ENCODE measurements at places on chromosomes 16 and 17. TPM values are rescaled to one million over a fixed set of nuclear protein-coding genes. Genes with fewer than 3 reads are reported as not detected.
A peak's percentile ranks its signal among the peaks of the same experiment; 100 is the strongest.

- peak overlapping the region; percentile 82 for H3K4me3 ChIP-seq
- H3K27me3 ChIP-seq, result peaks cover 13% of the 10 kb centered on the region
- peak; percentile 51 for DNase-seq
- H3K27ac ChIP-seq, result peak overlapping the region; percentile 53
- peaks cover 20% of the 10 kb centered on the region for H3K4me1 ChIP-seq
- H3K36me3 ChIP-seq, result peaks cover 2% of the 10 kb centered on the region
These were observed 77.0 kb downstream of the MRC2 start for GRCh38 chr17:62704381-62704971.

DNA sequence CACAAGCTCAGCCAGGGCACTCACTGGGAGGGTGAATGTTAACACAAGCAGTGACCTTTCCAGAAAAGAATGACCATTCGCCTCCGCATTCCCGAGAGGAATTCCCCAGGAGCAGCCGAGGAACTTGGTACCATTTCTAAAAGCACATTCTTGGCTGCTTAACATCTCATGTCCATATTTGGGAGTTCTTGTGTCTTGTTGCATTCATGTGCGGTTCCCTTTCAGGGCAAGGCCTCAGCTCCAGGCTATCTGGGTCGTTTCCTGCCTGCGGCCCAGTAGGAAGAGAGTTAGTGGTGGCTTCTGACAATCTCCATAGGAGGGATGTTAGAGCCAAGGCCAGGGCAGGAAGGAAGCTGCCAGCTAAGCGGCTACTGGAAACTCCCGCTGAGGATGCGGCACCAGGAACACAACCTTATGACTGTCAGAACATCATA, 27.8 kb upstream of the MEAK7 start:
- H3K4me3 ChIP-seq, result no peak overlapping the region

DNA sequence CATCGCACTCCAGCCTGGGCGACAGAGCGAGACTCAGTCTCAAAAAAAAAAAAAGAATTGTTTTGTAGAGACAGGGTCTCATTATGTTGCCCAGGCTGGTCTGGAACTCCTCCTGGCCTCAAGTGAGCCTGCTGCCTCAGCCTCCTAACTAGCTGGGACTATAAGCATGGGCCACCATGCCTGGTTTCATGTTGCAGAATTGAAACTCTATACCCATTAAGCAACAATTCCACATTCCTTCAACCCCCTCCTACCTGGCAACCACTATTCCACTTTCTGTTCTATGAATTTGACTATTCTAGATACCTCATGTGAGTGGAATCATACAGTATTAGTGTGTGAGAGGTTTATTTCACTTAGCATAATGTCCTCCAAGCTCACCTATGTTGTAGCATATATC, 24.5 kb downstream of the RNF135 start:
- no peak overlapping the region for H3K27ac ChIP-seq
- H3K36me3 ChIP-seq, result peaks cover 26% of the 10 kb centered on the region
- H3K4me3 ChIP-seq, result no peak overlapping the region
- no peaks in the 10 kb centered on the region for H3K27me3 ChIP-seq
- DNase-seq, result no peak

DNA sequence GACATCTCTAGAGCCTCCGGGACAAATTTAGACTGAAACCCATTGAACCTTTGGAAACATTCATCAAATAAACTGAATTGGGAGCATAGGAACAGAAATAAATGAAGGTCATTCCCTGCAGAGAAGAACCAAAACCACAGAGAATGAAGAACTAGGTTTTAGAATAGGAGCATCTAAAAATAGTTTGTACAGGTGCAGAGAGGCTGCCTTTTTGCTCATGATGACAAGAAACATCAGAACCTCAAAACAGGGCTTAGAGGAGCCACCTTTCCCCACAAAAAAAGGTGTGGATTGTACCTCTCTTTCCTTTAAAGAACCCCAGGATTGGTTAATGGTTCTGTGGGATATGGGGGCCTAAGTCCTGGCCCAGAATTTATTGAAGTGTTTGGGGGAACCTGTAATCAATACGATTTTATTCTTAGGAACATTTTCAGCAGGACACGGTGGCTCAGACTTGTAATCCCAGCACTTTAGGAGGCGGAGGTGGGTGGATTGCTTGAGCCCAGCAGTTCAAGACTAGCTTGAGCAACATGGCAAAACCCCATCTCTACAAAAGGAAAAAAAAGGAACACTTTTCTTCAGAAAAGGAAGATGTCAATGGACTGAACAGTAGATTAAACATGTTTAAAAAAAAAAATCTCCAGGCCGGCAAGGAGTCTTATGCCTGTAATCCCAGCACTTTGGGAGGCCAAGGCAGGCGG, 37.7 kb upstream of the SLC47A1 start:
- no peak for DNase-seq
- no peaks in the 10 kb centered on the region for H3K27me3 ChIP-seq
- H3K27ac ChIP-seq, result no peak overlapping the region
- no peaks in the 10 kb centered on the region for H3K36me3 ChIP-seq
- no peak overlapping the region for H3K4me3 ChIP-seq

DNA sequence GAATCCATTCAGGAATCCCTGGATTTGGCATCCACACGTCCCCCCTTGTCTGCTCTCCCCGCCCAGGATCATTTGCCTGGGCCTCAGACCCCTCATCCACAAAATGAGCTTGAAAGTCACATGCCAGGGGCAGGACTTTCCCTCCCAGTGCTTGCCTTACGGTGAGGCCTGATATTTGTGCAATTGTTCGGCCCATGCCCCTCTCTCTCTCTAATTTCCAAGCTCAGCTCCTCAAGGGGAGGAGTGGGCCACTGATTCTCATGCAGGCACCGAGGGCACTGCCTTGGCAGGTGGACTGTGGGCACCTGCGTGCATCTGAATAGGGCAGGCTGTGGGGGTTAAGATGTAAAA, 267.2 kb upstream of the FOXF1 start:
- no peak overlapping the region for H3K4me3 ChIP-seq
- no peaks in the 10 kb centered on the region for H3K36me3 ChIP-seq
- no peak for DNase-seq
- H3K4me1 ChIP-seq, result peaks cover 4% of the 10 kb centered on the region
- H3K27me3 ChIP-seq, result peaks cover 79% of the 10 kb centered on the region

GRCh38 chr17:67245694-67246402, 852 bp upstream of the HELZ start:
- H3K27me3 ChIP-seq, result no peaks in the 10 kb centered on the region
- peak overlapping the region; percentile 82 for H3K4me3 ChIP-seq
- no peaks in the 10 kb centered on the region for H3K36me3 ChIP-seq
- H3K27ac ChIP-seq, result peak overlapping the region; percentile 94

- no peaks in the 10 kb centered on the region for H3K27me3 ChIP-seq
- peaks cover 23% of the 10 kb centered on the region for H3K4me1 ChIP-seq
- H3K36me3 ChIP-seq, result peaks cover 2% of the 10 kb centered on the region
- H3K4me3 ChIP-seq, result no peak overlapping the region
These were observed 4.5 kb downstream of the NTHL1 start for GRCh38 chr16:2042986-2043666.

- peak overlapping the region; percentile 65 for H3K27ac ChIP-seq
- H3K4me3 ChIP-seq, result peak overlapping the region; percentile 41
- H3K36me3 ChIP-seq, result no peaks in the 10 kb centered on the region
These were observed 18.1 kb downstream of the ZNF423 start for GRCh38 chr16:49837688-49838410.

DNA sequence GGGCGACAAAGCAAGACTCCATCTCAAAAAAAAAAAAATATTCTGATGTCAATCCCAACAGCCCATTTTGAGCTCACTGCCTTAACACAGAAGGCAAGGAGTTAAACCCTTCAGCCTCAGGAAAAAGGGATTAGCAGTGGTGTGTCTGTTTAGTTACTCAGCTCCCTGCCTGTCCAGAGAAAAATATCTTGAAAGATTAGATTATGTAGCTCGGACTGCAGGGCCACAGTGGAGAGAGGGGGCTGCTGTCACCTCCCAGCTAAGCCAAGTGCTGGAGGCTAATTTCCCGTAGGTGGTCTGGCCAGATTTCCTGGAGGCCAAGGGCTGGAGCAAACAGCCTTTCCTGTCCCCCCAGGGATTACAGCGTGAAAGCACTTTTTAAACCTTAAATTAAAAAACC, 50.3 kb downstream of the C16orf95 start:
- H3K27me3 ChIP-seq, result peaks cover 32% of the 10 kb centered on the region
- no peak for DNase-seq
- no peaks in the 10 kb centered on the region for H3K36me3 ChIP-seq
- H3K27ac ChIP-seq, result no peak overlapping the region

DNA sequence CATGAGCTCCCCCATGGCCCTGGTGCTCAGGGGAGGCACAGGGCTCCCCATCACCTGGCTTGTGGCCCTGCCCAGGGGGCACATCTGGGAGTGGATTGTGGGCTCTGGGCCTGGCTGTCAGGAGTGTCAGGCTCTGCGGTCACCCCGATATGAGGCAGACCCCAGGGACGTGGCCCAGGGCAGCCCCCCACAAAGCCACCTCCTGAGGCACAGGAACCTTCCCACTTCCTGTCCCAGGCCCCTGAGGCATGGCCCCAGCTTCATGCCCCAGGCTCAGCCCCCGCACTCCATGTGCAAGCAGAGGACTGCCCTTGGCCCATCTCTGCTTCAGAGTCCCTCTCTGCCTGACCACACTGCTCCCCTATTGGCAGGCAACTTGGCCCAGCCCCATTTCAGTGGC, 160.3 kb downstream of the PCTP start:
- DNase-seq, result no peak
- H3K36me3 ChIP-seq, result no peaks in the 10 kb centered on the region
- H3K27ac ChIP-seq, result no peak overlapping the region

KDM6B gene
- total RNA-seq, result 88.4 TPM

NPIPA3 gene
- 4.5 TPM for total RNA-seq

SLFN11 gene
- total RNA-seq, result 37.7 TPM

OR1F1 gene
- total RNA-seq, result not detected

MPP2 gene
- total RNA-seq, result 11.6 TPM

COX6A2 gene
- total RNA-seq, result not detected

C1QTNF8 gene
- 0.20 TPM for total RNA-seq

ADAP2 gene
- 2.3 TPM for total RNA-seq
